ENCODE measurements at places on chromosomes 7 and 10.

DNA sequence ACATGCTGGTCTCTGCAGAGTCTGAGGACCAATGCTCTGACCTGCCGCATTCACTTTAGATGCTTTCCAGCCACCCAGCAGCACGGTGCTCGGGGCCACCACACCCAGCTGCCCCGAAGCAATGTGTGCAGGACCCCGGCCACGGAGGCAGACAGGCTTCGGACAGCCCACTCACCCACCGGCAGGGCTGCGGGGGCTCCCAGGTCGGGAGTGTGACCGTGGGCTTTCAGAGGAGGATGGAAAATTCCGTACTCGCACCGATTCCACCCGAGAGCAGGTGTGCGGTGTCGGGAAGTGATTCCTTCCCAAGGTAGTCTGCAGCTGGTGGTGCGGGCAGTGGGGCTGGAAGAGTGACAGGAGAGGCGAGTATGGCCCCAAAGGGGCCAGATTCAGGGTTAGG, 190.9 kb downstream of the DNAJB6 start:
- no peaks in the 10 kb centered on the region for H3K4me1 ChIP-seq
- no peak overlapping the region for H3K4me3 ChIP-seq

- no peak overlapping the region for H3K4me3 ChIP-seq
- DNase-seq: no peak
- no peaks in the 10 kb centered on the region for H3K36me3 ChIP-seq
Observed at GRCh38 chr10:51162002-51162401, 87.7 kb downstream of the PRKG1 start.

DNA sequence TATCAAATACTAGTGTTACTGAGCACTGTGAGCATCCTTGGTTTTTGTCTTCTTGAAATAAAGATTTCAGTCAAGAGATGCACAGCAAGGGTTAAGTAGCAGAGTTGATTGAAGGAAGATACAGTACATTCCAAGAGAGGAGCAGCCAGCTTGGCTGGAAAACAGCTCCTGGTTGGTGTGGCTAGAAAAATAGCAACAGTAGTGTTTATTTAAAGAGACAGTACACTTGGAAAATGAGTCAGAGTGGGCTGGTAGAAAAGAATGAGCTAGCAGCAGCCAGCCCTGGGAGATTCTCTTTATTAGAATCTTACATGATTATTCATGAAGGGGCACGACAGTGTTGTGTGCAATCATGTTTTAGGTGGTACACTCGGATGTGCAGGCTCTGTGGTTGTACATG, 1016.4 kb upstream of the SORCS1 start:
- no peak overlapping the region for H3K27ac ChIP-seq
- DNase-seq: no peak
- no peaks in the 10 kb centered on the region for H3K36me3 ChIP-seq

GRCh38 chr7:105304040-105304895, 84.5 kb downstream of the SRPK2 start:
- no peak overlapping the region for H3K27ac ChIP-seq
- no peak overlapping the region for H3K4me3 ChIP-seq
- DNase-seq: no peak
- H3K4me1 ChIP-seq: no peaks in the 10 kb centered on the region
- H3K27me3 ChIP-seq: no peaks in the 10 kb centered on the region

GRCh38 chr10:71527135-71527534, 130.4 kb downstream of the CDH23 start:
- no peaks in the 10 kb centered on the region for H3K36me3 ChIP-seq
- no peaks in the 10 kb centered on the region for H3K27me3 ChIP-seq
- no peak overlapping the region for H3K4me3 ChIP-seq
- DNase-seq: no peak
